ENCODE measurements at places on chromosomes 4 and X.
A peak's percentile ranks its signal among the peaks of the same experiment; 100 is the strongest.

GRCh38 chr4:154491341-154492271 lies at the start of gene DCHS2:
DCHS2 (minus strand) TSS chr4:154491799; CDS start chr4:154491355, 444 bp downstream.
- peaks cover 25% of the 10 kb centered on the region for H3K4me1 ChIP-seq
- DNase-seq: no peak
- peak within 1 kb of the TSS; percentile 48 for H3K4me3 ChIP-seq
- H3K27ac ChIP-seq: no peak within 1 kb of the TSS
- peaks cover 54% of the 10 kb centered on the region for H3K27me3 ChIP-seq

- H3K36me3 ChIP-seq: no peaks in the 10 kb centered on the region
- H3K4me1 ChIP-seq: no peaks in the 10 kb centered on the region
- H3K4me3 ChIP-seq: no peak overlapping the region
These were observed 111.0 kb upstream of the RAP2C start for GRCh38 chrX:132330156-132330729.

GRCh38 chr4:18405054-18405453 lies 383.5 kb upstream of the LCORL start:
- no peaks in the 10 kb centered on the region for H3K36me3 ChIP-seq
- no peak for DNase-seq
- H3K27me3 ChIP-seq: no peaks in the 10 kb centered on the region
- H3K4me3 ChIP-seq: no peak overlapping the region
- no peak overlapping the region for H3K27ac ChIP-seq

DNA sequence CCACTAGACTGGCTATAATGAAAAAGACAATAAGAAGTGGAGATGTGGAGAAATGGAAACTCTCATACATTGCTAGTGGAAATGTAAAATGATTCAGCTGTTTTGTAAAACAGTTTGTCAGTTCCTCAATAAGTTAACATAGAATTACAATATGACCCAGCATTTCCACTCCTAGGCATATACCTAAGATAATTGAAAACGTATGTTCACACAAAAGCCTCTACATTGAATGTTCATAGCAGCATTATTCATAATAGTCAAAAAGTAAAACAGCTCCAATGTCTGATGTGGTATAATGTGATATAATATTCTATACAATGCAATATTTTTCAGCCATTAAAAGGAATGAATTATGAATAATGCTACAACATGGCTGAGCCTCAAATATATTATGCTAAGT lies 10.2 kb downstream of the EDA start:
- no peak overlapping the region for H3K4me3 ChIP-seq
- no peaks in the 10 kb centered on the region for H3K4me1 ChIP-seq
- no peak overlapping the region for H3K27ac ChIP-seq
- no peaks in the 10 kb centered on the region for H3K27me3 ChIP-seq
- DNase-seq: no peak
- no peaks in the 10 kb centered on the region for H3K36me3 ChIP-seq

- H3K27ac ChIP-seq: peak overlapping the region; percentile 51
- H3K36me3 ChIP-seq: peaks cover 15% of the 10 kb centered on the region
- H3K4me3 ChIP-seq: peak overlapping the region; percentile 42
- DNase-seq: no peak
- H3K4me1 ChIP-seq: peaks cover 36% of the 10 kb centered on the region
These were observed 5.2 kb downstream of the TSPYL2 start for GRCh38 chrX:53087388-53087831.

DNA sequence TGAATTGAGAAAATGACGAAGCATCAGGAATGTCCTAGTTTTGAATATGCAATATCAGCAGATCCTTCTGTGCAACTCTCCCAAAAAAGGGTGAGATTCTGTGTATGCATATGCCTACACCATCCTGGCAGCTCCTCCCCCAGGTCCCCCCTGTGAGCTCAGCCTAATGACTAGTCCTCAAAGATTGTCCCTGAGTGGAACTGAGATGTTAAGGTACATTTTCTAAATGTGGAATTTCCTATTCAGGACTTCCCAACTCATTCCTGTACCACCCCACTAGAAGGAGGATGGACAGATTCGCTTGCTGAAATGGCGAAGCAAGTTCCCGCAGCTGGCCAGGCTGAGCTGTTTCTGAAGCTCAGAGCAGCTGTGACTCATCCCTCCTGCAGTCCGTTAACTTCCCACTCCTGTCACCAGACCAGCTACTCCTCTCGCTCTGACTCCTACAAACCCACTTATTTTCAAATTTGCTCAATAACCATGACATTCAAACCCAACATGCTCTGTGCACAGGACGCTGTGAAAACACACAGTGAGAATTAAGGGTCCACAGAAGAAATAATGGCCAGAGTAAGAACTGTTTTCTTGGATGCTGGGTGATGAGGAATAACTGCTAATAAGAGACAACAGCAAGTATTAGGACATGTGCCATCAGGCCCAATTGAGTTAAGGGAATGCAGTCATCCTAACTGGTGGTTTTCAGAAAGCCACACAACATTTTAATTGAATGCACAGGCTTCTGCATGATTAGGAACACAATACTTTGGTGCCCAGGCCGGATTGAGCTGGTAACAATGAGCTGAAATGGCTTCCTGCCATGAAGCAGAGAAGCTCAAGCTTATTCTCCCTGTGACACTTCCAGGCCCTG lies 40.0 kb upstream of the IRF2 start:
- H3K27ac ChIP-seq: peak overlapping the region; percentile 17
- H3K36me3 ChIP-seq: no peaks in the 10 kb centered on the region
- no peaks in the 10 kb centered on the region for H3K27me3 ChIP-seq
- peak; percentile 78 for DNase-seq

GRCh38 chr4:7144374-7145290 lies 47.7 kb upstream of the SORCS2 start:
- DNase-seq: no peak
- no peak overlapping the region for H3K27ac ChIP-seq
- no peak overlapping the region for H3K4me3 ChIP-seq

- no peak for DNase-seq
- H3K4me1 ChIP-seq: peaks cover 3% of the 10 kb centered on the region
- H3K36me3 ChIP-seq: peaks cover 9% of the 10 kb centered on the region
- H3K27me3 ChIP-seq: no peaks in the 10 kb centered on the region
- H3K27ac ChIP-seq: no peak overlapping the region
These were observed 34.0 kb downstream of the HSD17B11 start for GRCh38 chr4:87356832-87357526.
